Hematopoietic multipotent progenitor cell treated with erythropoietin and hydrocortisone succinate and interleukin-3 and kit ligand, for 15 days (in vitro differentiated cells): ENCODE measurements at places on chromosomes 4 and X.

- no peak for DNase-seq
Measured at GRCh38 chr4:106496061-106496460, 127.5 kb upstream of the GIMD1 start.

DNA sequence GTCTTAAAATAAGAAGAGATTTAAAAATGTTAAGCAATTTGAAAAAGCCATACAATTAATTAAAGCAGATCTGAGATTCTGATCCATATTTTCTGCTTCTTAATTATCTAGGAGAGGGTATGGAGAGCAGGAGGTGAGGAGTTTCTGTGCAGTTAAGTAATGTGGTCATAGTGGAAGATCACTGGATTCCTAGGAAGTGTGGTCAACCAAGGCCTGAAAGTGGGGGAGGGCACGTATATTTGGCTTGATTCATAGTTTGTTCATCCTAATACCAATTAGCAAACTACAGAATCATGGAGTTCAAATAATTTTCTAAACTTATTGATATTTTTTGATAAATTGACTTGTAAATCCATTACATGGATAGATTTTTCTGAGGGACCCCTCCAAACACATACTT is 768.3 kb downstream of the RAPGEF2 start:
- DNase-seq = no peak

- DNase-seq = no peak
Measured at GRCh38 chr4:18440527-18441202, 419.1 kb upstream of the LCORL start.

DNA sequence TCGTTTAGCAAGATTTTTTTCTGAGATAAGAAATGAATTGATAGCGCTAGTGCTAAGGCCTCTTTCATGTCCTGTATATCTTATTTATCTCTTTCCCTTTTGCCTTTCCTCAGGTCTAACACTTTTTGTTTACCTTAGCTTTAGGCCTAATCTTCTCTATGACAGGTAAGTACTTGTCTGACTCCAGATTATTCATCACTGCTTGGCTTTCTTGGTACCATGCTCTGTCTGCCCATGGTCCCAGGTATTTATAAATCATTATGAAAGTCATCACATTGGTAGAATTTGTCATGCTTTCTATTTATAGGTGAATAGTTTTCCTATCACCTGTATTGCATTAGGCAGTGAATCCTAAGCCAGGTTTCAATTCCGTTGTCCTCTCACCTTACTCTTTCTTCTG is 99.5 kb upstream of the CTSO start:
- no peak for DNase-seq

DNA sequence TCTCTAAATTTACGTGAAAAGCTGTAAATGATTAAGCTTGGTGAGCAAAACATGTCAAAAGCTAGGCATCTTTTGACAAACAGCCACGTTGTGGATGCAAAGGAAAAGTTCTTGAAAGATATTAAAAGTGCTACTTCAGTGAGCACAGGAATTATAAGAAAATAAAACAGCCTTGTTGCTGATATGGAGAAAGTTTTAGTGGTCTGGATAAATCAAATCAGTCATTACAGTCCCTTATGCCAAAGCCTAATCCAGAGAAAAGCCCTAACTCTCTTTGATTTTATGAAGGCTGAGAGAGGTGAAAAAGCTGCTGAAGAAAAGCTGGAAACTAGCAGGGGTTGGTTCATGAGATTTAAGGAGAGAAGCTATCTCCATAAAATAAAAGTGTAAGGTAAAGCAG is 487.2 kb downstream of the CCSER1 start:
- no peak for DNase-seq

DNA sequence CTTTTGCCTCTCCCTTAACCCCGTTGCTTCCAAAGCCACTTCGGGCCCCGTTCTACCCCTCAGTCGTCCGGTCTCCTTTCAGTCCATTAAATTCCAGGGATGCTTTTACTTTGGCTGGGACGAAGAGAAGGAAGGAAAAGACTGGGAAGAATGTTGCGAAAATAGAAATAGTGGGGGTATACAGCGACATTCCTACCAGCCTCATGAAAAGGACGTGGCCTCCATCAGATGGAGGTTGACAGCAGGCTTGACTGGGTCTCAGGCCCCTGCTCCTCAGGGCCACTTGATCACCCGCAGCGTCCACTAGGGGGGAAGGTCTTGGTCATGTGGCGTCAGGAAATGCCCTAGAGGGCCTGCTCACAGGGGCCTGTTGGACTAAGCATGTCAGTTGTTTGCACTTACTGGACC is 657 bp upstream of the ANKRD50 start:
- peak; percentile 19 for DNase-seq
